ENCODE measurements at places on chromosomes 1 and 21.

DNA sequence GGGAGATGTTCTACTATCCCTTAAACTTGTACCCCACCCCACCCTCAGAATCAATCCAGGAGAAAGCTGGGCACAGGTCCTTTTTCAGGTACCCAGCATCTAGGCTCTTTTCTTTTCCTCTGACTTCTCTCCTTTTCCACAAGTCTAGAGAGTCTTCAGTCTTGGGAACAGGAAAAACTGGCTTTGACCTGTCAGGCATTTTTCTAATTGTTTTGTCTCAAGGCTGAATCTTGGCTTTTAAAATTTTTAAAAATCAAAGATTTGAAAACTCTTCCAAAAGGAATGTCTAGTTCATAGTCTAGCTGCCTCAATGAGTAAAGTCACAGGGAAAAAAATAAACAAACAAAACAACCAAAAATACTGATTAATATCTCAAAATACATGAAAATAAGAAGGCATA is 161.5 kb downstream of the HFM1 start:
- no peak for DNase-seq

DNA sequence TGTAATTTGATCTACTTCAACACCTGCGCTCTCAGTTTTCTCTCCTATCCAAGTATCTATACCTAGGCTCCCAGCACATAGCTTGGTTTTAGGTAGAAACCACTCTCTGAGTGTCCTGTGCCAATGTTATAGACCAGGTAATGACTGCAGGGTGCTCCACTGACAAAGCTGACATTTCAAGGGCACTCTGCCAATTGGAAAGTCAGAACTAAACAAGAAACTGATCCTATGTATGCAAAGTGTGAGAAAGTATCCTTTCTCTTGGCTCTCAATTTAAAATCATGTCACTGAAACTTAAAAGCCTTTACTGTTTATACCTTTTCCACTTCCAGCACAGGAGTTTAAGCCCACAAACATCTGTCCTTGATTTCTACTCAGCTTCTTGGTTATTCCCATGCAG is 45.0 kb upstream of the AIM2 start:
- DNase-seq: no peak

GRCh38 chr1:221788466-221788865 is 46.6 kb upstream of the DUSP10 start:
- no peak for DNase-seq

- DNase-seq: no peak
These were observed 210.7 kb upstream of the TMPRSS15 start for GRCh38 chr21:18614303-18614702.

DNA sequence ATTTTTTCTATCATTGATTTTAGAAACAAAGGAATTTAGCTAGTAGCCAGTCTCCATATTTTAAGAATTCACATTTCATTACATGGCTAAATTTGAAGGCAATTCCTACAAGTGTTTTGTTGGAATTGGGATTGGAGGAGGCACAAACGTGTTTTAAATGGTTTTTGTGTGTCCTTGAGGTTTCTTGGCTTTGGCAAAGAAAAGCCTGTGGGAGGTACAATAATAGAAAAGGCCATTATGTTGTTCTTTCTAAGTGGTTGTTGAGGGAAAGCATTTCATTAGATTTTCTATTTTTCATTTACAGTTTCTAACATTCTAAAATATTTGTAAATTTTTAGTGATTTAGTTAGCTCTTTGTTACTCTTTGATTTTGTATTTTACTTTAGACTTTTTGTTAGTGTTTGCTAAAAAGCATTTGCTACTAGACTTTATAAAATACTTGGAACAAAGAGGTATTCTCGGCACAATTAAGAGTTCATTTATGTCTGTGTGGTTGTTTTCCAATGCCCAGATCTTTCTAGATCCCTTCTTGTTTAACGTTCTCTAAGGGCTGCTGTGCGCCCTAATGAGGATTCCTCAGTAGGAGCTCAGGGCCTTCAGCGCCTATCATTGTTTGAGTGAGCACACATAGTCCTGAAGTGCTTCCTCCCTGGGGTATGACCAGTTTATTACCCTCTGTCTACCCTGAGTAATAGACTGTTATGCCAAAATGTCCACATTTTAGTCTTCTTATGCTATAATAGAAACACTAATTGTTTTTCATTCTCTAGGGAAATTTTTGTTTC is 70.0 kb upstream of the KIAA1614 start:
- DNase-seq: peak; percentile 56

DNA sequence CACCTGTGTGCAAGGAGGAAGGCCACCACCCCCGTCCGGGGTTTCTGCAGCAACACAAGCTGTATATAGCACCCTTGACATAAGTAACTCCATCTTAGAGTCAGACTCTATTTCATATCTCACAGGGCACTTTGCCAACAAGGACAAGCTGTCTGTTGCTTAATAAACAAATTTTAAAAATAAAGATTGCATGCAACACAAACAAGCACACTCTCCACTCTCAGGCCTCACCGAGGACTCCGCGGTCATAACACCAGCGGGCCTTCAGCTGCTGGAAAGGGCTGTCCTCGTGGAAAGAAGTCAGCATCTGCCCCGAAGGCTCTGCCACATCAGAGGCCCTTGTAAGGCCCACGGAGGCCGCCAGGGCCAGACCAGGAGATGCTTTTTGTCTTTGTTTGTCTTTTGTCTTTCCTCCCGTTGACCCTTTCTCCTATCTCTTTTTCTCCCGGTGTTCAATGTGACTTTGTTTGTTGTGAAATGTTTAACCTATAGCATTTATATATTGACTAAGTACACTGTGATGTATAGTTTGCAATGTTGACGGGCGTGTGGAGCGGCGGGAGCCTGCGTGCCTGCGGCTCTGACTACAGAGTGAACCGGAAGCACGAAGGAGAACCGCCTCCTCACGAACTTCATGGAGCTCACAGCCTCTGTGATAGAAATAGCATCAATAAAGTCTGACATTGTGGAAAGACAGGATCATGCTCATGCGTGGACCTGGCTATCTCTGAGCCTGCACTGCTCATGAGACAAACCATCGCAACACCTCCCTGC is 24.1 kb downstream of the MEGF6 start:
- DNase-seq: no peak

DNA sequence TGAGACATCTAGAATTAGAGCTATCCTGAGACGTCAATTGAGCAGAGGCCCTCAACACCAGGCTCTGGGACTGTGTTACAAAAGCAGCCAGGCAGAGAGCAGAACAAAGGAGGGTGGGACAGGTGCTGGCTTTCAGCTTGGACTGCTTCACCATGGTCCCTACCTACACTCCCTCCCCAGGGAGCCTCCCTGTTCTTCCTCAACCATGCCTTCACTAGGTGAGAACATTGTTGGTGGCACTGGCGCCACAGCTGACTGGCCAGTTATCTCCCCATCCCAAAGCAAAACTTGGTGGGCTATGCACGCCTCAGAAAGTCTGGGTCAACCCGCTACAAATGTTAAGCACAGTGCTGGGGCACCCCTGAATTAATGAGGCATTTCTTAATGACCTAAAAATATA is 87.8 kb downstream of the NMNAT2 start:
- DNase-seq: no peak

GRCh38 chr1:44775930-44776729 is 790 bp downstream of the RPS8 start:
- peak; percentile 46 for DNase-seq

DNA sequence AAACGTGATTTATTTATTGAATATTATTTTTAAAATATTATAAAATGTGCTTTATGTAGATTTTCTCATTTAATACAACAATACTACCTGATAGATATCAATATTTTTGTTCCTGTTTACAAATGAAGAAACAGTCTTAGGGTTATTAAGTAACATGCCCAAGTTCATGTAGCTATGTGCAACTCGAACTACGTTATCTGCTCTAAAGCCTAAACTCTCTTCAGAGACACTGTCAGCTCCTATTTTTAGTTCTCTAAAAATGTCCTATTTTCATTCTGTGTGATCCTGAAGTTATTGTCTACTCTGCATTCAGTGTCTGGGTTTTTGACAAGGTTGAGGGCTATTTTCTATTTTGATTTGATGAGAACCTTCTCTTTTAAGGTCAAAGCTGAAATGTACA is 550.1 kb upstream of the B3GALT2 start:
- DNase-seq: no peak

- DNase-seq: no peak
These were observed 153.7 kb upstream of the ZBTB40 start for GRCh38 chr1:22297999-22298398.

DNA sequence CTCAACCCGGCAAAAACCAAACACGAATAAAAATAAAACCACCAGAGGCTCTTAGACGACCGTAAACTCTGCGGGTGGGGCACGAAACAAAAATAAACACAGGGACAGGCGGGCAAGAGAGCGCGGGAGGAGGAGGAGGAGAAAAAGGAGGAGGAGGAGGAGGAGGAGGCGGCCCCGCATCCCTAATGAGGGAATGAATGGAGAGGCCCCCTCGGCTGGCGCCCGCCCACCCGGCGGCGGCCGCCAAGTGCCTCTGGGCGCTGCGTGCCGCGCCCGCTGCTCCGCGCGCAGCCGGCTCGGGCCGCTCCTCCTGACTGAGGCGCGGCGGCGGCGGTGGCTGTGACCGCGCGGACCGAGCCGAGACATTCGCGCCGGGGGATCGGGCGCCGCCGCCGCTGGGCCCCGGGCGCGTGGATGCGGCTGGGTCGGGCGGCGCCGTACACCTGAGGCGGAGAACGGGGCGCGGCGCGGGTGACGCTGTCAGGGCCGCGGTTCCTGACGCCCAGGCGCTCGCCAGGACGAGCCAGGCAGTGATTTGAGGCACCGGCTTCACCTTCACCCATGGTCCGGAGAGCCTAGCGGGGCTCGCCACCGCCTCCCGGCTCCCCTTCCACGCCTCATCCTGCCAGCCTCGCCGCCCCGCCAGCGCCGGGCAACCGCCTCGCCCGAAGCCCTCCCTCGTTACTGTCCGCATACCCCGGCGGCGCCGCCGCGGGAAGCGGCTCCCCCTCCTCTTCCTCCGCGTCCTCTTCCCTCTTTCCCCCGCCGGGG is at the start of gene MARK1:
Gene MARK1 (plus strand): TSS at position 229 of the 771 bp plus-strand sequence. CDS start 687 bp downstream, outside the sequence.
- DNase-seq: peak; percentile 43

DNA sequence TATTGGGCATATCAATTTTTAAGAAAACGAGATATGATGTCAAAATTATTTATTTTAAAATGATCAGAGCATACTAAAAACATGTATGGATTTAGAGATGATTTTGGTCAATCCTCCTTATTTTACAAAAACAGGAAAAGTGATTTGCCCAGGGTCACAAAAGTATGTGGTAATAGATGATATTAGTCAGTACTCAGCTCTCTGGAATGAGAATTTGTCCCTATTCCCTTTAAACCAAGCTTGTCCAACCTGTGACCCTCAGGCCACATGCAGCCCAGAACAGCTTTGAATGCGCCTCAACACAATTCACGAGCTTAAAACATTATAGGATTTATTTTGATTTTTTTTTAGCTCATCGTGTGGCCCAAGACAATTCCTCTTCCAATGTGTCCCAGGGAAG is 104.7 kb downstream of the AKT3 start:
- peak; percentile 35 for DNase-seq

DNA sequence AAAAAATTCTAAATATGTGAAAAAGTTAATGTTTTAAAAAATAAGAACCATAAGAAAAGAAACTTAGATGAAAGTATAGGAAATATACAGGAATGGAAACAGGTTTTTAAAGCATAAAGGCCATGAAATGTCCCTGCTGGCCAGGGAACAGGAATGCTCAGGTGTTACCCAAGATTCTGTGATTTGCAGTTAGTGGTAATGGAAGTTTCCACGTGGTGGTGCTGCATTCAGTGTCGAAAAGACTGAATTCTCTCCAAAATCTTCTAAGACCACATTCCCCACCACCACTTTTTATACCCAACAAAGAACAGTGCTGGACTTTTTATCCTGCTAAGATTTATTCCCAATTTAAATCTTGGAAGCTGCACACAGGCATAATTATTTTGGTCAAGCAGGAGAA is 126.2 kb downstream of the PRRX1 start:
- DNase-seq: no peak

Measured in dermis blood vessel endothelial cell (primary cell).